Head of caudate nucleus (tissue), 42 donors: ENCODE measurements at places on chromosomes 7 and 10.

DNA sequence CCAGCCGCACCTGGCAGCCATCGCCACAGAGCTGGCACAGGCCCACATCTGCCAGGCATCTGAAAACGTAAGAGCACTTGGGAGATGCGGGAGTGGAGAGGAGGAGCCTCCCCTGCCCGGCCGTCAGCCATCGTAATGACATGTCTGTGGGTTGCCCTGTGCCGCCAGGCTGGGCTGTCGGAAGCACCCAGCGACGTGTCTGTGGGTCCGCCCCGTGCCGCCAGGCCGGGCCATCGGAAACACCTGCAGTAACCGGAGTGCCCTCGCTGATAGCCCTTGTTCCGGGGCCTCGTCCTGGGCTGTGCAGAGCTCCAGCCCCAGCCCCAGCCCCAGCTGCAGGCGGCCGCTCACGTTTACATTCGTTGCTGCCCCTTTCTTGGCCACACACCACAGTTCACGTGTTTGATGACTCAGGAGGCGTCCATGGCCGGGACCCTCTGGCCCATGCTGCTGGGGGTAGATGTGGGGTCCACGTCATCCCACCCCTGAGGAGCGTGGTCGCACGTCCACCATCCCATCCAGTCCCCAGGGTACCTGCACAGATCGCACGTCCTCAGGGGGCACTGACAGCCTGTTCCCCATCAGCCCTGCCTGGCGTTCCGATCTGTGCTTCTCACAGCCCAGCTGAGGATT is 30.0 kb upstream of the PRKAR1B start:
- no peak for DNase-seq

GRCh38 chr10:9096288-9096687 is 1041.8 kb downstream of the GATA3 start:
- no peak for DNase-seq

GRCh38 chr7:144391823-144392255 is 11.7 kb downstream of the NOBOX start:
- no peak for DNase-seq

DNA sequence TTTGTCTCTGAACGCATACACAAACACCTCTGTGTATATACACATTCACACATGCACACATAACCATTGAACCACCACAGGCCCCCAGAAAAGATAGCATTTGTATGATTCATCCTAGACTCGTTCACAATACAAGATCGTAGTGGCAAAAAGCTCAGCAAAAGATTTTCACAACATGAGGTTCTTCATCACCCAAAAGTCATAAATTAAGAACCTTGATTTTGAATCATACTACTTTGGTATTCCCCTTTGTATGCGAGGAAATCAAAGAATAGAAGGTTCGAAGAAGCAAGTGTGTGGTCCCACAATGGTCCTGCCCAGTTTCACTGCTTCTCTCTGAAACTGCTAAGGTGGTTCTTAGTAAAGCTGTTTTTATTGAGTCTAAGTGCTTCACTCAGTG is 200.7 kb downstream of the CELF2 start:
- no peak for DNase-seq

- DNase-seq = no peak
Measured at GRCh38 chr10:86536294-86536861, 14.8 kb upstream of the WAPL start.

- DNase-seq = no peak
Measured at GRCh38 chr7:106102387-106102966, 9.6 kb downstream of the SYPL1 start.

GRCh38 chr7:19284596-19285300 is 139.5 kb upstream of the FERD3L start:
- DNase-seq = no peak

DNA sequence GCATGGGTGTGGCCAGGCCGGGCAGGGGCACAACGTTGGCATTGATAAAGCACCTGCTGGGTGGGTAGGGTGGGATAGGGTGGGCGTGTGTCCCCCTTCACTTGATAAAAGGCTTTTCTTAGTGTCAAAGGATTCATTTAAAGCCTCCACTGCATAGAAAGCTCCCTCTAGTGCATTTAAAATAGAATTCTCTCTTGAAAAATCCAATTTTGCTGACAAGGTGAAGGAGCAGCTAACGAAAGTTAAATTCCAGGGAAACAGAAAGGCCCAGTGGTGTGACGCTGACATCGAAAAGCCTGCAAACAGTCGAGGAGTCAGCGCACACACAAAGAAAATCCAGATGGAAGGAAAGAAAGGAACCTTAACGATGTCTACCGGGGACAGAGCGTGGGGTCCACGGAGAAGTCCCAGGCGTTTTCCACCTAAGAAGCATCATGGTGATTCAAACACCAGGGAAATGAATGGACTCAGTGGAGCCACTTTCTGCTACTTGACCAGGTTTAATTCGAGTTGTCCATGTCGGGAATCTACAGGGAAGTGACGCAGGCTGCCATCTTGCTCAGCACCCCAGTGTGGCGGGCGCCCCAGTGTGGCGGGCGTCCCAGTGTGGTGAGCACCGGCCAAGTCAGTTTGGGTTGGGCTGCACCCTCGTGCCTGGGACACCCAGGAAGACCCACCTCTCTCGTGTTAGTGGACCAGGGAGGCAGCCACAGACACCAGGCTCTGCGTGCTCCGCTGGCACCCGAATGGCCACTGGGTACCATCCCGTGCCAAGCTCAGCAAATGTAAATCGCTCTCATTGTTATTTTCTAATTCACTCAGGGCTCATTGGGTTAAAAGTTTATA is 217.8 kb downstream of the DNAJB6 start:
- no peak for DNase-seq

DNA sequence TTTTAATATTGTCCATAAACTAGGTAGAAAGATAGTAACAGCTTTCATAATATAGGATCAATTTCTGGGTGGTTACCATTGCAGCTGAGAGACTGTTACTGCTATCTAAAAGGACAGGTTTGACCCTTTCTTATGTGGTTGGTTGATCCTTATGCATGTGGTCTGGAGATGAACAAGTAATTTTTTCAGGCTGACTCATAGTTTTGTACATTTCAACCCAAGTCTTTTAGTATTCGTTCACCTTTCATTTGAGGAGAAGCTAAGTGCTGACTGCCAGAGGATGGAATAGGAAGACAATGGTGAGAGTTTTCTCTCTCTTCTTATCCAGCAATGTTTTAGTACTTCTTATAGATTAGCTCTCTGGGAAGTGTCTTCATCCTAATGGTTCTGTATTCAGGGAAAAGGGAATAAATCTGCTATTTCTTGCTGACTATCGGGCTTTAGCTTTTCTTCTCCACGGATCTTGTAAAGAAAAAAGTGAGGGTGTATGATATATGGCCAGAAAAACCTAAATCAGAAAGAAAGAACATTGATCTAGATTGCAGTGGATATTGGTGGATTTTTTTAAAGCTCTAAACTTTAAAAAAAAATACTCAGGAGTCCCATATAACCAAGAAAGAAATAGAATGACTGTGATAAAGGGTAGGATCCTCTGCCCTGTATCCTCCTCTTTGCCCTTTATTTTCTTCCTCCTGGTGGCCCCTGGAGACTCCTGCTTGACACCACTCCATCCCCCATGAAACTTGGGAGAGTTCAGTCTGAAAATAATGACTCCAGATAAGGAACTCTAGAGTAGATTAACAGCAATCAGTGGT is 88.0 kb downstream of the CPED1 start:
- no peak for DNase-seq

DNA sequence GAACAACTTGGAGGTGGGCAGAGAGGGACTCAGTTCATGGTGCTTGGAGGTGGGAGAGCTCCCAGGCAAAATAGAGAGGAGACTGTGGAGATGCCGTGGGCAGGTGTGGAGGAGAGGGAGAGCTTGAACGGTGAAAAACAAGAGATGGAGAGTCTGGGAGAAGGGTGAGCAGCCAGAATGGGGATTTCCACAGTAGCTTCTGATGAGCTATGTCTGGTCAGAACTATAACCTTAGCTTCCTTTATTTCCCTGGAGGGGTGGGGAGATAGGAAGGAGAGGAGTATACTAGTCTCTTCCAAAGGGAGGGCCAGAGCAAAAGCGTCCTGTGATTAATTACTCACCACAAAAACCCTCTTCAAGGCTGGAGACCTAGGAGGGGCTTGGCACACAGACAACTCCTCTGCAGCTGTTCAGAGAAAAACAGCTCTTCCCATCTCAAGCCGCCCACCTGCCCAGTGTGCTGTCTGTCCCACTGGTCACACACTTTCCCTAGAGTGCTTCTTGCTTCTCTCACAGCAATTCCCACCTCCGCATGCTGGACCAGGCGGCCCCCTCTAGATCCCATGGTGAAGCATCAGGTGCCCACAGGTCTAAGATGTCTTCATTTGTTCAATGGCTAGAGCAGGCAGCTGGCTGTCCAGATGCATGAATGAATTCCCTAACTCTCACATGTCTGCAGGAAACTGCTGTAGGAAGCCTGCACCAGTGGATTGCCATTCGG is 41.9 kb downstream of the TAS2R41 start:
- DNase-seq = no peak

- DNase-seq = no peak
Measured at GRCh38 chr7:37452346-37452745, 3.7 kb upstream of the ELMO1 start.
